ENCODE measurements at places on chromosomes 3 and 15.

- DNase-seq = no peak
Observed at GRCh38 chr3:67804089-67804488, 149.7 kb upstream of the SUCLG2 start.

- peak; percentile 29 for DNase-seq
Observed at GRCh38 chr3:136862617-136863322, 762 bp downstream of the NCK1 start.

DNA sequence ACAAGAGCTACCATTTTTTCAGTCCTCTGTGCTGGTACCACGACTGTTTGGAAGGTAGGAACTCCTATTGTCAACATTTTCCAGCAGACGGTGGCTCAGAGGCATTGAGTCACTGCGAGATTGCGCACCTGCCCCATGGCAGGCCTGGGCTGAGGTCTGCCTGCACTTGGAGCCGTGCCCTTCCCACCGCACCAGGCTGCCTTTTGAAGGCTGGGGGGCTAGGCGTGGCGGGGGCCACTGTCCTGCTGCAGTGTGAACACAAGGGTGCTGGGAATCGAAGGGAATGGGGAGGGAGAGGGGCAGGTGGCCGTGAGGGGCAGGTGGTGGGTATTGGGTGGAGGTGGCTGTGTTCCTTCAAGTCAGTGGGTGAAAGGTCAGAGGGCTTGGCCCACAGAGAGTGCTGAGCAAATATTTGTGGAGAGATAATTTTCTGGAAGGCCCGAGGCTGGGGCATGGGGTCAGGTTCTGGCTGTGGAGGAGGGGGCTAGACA lies 16.3 kb downstream of the SNX33 start:
- DNase-seq = no peak

GRCh38 chr3:30495172-30496065 lies 111.0 kb upstream of the TGFBR2 start:
- DNase-seq = no peak

DNA sequence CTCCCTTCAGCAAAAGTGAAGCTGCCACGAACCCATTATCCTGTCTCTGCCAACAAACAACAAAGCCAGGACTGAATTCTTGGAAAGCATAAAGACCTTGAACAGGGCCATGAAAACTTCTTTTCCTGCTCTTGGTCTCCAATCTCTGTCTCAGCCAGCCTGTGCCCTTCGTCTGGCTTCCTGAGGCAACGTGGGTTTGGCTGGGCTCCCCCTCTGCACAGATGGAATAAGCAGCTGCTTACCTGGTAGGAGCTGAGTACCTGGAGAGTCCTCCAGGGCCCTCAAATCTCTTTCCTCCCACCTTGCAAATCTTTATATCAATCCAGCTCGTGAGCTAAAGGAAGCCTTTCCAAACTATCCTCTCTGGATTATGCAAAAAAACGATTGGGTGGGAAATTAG lies 97.6 kb upstream of the PSMD6 start:
- DNase-seq = no peak

DNA sequence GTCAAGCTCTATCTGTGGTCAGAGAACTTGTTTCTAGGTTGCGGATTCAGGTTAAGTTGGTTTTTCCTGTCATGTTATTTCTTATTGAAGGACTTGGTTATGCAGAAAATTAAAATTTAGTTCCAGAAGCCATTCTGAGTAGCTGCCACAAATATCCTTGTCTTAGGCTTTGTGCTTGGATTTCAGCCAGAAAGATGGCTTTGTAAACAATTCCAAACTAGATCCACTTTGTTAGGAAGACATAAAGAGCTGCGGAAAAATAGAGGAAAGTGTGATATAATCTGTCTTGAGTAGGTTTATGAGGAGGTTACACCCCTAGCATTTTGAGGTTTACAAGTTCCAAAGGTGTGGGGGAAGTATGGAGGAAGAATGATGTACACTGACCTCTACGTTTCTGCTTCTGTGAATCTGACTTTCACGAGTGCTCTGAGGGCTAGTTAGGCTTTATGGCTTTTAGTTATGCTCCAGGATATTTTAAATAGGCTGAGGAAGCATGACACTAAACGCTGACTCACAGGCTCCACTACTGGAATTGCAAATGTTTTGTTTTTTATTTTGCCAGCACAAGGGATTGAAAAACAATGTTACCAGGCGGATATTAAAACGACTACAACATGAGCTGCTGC lies 46.3 kb upstream of the UTS2B start:
- DNase-seq = peak; percentile 56

DNA sequence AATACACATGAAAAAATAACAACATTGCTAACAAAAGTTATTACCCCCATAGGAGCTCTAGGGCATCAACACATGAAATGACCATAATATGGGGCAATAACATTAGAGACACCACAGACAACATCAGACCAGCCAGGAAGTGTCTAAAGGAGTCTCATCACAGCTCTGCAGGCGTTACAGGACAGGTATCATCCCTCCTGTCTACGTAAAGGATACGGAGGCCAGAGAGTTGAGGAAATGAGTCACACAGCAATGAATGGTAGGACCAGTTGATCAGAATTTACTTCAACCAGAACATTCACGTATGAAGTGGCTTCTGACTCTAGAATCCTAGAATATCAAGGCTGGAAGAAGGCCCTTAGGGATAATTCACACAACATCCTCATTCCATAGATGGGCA lies 1.8 kb downstream of the NME9 start:
- DNase-seq = no peak

DNA sequence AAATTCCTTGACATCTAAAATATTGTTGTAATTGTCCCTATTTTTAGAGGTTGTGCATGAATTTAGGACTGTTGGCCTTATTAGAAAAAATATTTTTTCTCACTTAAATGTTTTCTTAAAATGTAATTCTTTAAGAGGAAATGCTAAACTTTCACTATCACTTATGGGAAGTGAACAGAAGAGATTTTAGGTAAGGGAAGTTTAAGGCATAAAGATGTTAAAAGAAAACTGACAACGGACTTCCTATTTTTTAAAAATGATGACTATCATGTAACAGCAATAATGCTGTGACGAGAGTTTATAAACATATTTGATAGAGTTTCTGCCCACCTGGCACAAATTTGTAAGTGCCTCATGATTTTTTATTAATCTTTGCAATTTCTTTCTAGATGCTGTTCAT lies 3.1 kb downstream of the C3orf38 start:
- no peak for DNase-seq

DNA sequence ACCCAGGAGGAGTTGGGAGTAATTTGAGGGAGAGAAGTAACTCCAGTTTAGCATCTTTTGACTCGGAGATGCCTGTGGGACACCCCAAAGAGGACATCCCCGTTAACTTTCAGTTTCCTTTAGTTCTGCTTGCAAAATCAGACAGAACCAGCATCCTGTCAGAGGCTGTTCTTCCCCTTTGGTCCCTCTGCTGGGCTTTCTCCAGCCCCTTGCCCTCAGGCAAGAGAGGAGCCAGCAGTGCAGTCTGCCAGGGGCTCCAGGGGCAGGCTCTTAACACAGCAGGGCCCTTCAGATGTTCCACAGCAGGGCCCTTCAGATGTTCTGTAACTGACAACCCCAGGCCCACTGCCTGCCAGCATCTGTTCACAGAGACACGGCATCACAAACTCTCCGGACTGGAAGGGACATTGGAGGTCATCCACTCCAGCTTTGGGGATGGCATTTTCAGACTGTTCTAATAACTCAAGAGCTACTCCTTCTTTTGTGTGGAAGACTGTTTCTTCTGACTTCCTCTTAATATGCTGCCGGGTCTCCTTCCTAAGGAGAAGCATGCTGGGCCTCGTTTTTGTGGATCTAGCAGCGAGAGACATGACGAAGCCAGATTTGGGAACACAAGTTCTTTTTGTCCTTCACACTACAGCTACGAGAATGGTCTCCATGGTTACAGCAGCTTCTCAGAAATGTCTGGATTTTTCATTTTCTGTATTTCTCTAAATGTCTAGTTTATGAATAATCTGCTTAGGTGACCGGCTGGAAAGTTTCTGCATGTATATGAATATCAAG lies 51.9 kb downstream of the KY start:
- DNase-seq = no peak

Data from HS-5 (cell line).